ENCODE measurements at places on chromosomes 12 and 14.
A peak's percentile ranks its signal among the peaks of the same experiment; 100 is the strongest.

DNA sequence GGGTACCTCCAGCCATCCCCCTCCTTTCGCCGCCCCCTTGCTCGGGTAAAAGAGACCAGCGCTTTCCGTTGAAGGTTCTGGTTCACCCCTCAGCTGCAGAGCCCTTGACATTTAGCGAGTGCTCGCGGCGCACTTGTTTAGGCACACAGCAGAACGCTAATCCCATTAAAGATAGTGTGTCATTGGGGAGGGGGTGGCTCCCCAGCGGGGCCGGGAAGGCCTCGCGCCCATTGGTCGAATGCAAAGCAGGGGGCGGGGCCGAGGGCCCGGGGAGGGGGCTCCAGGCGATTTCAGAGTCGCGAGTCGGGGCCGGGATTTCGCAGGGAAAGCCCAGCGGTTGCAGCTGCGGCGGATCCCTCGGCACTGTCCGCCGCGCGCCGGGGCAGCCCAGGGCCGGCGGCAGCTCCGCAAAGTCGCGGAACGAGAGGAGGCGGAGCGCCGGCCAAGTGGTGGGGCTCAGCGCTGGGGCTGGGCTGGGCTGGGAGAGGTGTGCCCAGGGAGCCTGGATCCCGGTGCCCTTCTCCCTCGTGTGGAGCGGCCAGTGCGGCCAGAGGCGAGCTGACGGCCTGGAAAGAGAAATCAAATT is 122.9 kb downstream of the TSPAN9 start:
- no peak for DNase-seq

- DNase-seq: no peak
Observed at GRCh38 chr12:64522316-64522715, 70.4 kb downstream of the TBK1 start.

DNA sequence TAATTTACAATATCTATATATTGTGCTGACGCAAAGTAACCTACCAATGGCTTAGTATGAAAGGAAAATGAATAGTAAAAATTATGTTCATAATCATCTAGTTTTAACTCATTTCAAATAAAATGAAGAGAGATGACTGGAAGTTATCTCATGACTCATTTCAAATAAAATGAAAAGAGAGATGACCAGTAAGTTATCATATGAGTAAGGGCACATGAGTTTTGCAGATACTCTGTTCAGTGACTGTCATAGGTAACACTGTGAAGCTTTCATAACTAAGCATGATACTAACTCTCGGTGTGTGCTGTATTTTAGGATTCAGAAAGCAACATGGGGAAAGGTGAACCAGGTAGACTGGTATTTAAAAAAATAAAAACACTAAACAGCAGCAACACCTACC is 364.5 kb upstream of the DIO2 start:
- no peak for DNase-seq

DNA sequence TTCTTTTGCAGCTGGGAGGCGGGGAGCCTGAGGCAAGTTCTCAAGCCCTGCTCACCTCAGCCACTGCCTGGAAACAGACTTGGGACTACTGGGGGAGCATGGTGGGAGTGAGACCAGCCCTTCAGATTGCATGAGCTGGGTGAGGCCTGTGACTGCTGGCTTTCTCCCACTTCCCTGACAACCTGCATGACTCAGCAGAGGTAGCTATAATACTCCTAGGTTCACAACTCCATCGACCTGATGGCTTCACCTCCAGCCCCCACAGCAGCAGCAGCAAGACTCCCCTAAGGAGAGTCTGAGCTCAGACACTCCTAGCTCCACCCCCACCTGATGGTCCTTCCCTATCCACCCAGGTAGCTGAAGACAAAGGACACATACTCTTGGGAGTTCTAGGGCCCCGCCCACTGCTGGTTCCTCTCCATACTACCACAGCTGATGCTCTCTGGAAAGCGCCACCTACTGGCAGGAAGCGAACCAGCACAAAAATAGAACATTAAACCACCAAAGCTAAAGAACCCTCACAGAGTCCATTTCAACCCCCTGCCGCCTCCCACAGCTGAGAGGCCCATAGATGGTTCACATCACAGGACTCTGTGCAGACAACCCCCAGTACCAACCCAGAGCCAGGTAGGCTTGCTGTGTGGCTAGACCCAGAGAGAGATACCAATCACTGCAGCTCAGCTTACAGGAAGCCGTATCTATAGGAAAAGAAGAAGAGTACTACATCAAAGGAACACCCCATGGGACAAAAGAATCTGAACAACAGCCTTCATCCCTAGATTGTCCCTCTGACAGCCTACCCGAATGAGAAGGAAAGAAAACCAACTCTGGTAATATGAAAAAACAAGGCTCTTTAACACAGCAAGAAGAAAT is 68.7 kb downstream of the RPAP3 start:
- peak; percentile 55 for DNase-seq

DNA sequence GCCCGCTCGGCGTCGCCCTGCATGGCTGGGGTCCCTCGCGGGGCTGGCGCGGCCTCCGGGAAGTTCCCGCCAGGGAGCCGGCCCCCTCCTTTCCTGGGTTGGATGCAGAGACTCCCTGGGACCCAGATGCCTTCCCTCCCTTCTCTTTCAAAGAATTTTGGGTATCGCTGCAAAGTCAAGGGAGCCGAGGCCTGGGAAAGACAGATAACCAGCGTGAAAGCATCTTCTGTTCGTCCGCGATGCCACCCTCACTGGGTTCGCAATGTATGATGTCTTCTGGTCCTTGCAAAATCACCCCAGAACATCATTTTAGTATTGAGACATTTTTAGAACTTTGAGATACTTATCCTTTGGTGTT is 451 bp downstream of the IRAK3 start:
- DNase-seq: peak; percentile 46

DNA sequence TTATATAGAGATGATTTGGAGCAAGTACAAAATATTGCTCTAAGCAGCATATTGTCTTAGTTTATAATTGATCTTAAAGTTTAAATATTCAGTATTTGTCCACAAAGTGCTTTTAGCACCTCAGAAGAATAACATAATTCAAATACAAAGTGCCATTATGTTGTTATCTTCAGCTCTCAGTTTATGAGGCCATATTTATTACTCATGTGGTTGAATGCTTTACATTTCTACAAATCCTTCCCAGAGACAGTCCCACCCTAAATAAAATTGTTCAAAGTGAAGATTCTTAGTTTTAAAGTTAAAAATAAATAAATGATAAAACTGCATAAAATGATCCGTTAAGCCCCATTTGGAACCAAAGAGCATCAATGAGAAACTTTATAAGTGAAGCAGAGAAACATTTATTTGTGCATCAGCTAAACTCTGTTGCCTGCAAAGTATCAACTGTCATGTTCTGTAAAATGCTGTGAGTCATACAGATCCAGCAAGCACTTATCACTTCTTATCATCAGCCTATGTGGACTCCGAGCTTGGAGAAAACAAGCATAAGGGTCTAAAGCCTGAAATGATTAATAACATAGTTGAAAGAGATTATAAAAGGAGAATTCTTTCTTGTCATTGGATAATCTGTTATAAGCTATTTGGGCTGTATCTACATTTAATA is 218.9 kb downstream of the ADAMTS20 start:
- no peak for DNase-seq

GRCh38 chr12:55933169-55933798 is 2.3 kb downstream of the DGKA start:
- DNase-seq: no peak

All from hematopoietic multipotent progenitor cell treated with erythropoietin and hydrocortisone succinate and interleukin-3 and kit ligand, for 15 days (in vitro differentiated cells).